ENCODE measurements at places on chromosomes 1 and 21.

- DNase-seq = no peak
Measured at GRCh38 chr1:150574260-150575071, 4.9 kb downstream of the MCL1 start.

DNA sequence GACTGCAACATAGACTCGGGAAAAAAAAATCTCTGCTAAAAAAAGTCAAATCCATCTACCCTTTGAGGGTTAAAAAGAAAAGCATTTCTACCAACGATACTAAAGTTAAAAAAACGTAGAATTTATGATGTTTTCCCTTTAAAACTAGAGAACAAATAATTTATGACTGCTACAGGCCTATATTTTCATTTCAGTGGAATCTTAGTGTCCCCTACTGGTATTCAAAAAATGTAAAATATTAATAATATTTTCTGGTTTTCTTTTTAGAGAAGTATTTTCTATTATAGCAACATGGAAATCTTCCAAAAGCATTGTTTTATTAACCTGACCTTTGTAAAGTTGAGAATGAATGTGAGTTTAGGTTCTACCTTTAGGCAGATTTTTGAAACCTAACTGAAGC lies 1582.2 kb downstream of the MRPL39 start:
- no peak for DNase-seq

DNA sequence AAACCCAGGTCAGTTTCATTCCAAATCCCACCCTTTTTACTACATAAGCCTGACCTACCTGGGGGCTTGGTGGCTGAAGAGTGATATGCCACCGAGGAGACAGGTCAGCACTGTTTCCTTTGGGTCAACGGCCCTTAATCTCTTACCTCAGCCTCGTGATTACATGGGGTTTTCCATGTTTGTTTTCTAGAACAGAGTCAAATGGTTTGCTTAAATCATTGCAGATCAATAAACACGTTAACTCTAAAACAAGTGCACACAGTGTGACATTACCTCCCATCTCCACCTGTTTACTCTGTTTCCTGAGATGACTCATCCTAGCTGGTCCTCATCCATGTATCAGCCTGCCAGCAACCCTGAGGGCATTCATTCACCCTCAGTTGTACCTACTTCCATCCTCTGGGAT lies 40.8 kb upstream of the TP53BP2 start:
- DNase-seq = no peak

DNA sequence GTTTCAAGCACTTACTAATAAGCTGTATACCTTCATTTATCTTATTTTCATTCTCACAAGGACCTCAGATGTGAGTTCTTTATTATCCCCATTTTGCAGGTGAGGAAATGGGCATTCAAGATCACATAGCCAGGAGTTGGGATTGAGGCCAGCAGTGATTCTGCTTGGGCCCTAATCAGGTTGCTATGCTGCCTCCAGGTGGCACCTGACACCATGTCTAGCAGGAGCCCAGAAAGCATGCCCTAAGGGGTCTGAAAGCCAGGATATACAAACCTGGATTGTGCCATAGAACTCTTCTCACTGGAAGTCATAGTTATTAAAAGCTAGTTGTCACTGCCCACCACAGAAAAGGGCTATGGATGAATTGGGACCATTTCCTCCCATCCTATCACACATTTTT lies 61.1 kb downstream of the FYB2 start:
- no peak for DNase-seq

DNA sequence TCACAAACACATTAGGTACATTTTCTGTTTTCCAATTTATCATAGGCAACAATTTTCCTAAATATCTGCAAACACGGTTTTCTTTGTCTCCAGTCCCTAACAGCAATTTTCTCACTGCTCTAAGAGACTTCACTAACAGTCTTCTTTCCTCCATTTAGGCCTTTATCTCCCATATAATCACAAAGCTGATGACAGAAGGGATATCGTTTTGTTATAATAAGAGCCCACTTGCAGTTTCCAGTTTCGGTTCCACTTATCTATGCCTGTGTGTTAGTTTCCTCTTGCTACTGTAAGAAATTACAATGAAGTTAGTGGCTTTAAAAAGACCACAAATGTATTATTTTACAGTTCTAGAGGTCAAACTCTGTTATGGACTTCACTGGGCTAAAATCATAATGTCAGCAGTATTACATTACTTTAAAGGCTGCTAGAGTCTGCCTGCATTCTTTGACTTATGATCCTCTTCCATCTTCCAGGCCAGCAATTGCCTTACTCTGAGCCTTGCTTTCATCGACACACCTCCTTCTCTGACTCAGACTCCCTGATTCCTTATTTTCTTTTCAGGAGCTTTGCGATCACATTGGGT lies 549.3 kb downstream of the NCAM2 start:
- DNase-seq = peak; percentile 33

- no peak for DNase-seq
Measured at GRCh38 chr21:27421654-27422053, 454.8 kb upstream of the ADAMTS5 start.

GRCh38 chr21:34129039-34129891 lies 55.9 kb downstream of the MRPS6 start:
- DNase-seq = no peak

- peak; percentile 81 for DNase-seq
Measured at GRCh38 chr1:17281775-17282181, 26.2 kb upstream of the PADI4 start.

- no peak for DNase-seq
Measured at GRCh38 chr21:39388811-39389155, 39.9 kb upstream of the HMGN1 start.
